ENCODE measurements at places on chromosomes 1 and 21.

GRCh38 chr1:15174615-15174983, 21.1 kb downstream of the TMEM51 start:
- no peak for DNase-seq

- no peak for DNase-seq
Measured at GRCh38 chr1:206932177-206932576, 10.4 kb upstream of the FCMR start.

- peak; percentile 14 for DNase-seq
Measured at GRCh38 chr1:98045767-98046641, 125.2 kb upstream of the DPYD start.

- DNase-seq = no peak
Measured at GRCh38 chr1:216314379-216315095, 108.7 kb downstream of the USH2A start.

DNA sequence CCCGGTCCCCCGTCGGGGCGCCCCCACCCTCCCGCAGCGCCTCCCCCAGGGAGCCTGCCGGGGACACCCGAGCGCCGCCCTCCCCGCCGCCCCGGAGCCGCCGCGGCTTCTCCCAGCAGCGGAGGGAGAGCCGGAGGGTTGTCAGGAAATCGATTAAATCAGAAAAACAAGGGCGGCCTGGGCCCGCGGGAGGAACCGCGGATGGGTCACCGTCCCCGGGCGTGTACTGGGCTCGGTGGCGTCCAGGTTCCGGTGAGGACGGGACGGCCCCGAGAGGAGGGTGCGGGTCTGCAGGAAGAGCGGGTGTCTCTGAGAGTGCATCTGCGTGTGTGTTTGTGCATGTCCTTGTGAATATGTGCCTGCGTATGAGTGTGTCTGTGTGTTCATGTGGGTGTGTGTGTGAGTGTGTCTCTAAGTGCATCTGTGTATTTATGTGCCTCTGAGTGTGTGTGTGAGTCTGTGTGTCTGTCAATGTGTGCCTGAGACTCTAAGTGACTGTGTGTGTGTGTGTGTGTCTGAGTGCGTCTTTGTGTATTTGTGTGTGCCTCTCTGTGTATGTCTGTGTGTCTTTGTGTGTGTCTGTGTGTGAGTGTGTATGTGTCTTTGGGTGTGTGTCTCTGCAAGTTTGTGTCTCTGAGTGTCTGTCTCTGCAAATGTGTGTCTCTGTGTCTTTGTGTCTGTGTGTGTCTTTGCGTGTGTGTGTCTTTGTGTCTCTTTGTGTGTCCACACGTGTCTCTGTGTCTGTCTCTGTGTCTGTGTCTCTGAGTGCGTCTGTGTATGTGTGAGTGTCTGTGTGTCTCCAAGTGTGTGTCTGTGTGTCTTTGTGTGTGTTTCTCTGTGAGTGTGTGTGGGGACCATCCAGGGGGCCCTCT, 1.1 kb downstream of the SPSB1 start:
- DNase-seq = peak; percentile 27

GRCh38 chr21:43940329-43941050, 71.6 kb upstream of the TRAPPC10 start:
- no peak for DNase-seq

- DNase-seq = peak; percentile 54
Measured at GRCh38 chr21:34989337-34990151, 59.6 kb downstream of the RUNX1 start.

- no peak for DNase-seq
Measured at GRCh38 chr21:30101967-30102366, 64.6 kb downstream of the CLDN17 start.
